ENCODE measurements at places on chromosomes 4 and X. TPM values are rescaled to one million over a fixed set of nuclear protein-coding genes. Genes with fewer than 3 reads are reported as not detected.

GRCh38 chrX:55480390-55481062 is 9.1 kb downstream of the USP51 start:
- no peak for DNase-seq

Gene OTC
- total RNA-seq, result not detected

Gene FGG
- not detected for total RNA-seq

Gene FUNDC2
- total RNA-seq, result 69.2 TPM
